ENCODE measurements at places on chromosomes 12 and 14. TPM values are rescaled to one million over a fixed set of nuclear protein-coding genes. Genes with fewer than 3 reads are reported as not detected.

KIF26A gene
- 0.15 TPM for total RNA-seq

OTOGL gene
- not detected for total RNA-seq

KRT80 gene
- not detected for total RNA-seq

- H3K27ac ChIP-seq = no peak overlapping the region
- H3K36me3 ChIP-seq = no peaks in the 10 kb centered on the region
- no peak for DNase-seq
- H3K4me3 ChIP-seq = no peak overlapping the region
- H3K4me1 ChIP-seq = no peaks in the 10 kb centered on the region
- H3K27me3 ChIP-seq = no peaks in the 10 kb centered on the region
Observed at GRCh38 chr12:30939234-30939633, 12.7 kb downstream of the TSPAN11 start.

DNA sequence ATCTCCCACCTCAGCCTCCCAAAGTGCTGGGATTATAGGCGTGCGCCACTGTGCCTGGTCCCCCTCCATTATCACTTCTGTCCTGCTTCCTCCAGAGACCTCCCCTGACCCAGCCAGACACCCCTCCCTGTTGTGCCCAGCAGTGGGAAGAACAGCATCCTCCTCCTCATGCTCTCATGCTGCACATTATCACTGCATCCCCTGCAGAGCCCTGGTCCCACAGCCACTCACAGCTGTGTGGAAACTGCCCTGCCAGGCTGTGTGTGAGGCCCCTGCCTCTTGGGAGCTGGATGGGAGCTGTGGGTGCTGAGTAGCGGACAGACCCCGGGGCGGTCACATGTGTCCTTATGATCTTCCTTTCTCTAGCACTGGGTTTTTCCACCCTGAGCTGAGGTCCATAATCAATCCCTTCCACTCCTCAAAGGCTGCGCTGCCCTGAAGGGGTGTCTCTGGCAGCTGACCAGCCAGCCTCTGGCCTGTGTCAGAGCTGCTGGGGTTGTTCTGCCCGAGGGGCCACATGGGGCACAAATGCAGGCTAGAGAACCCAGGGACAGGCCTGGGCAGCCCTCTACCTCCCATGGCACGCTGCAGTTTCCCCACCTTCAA lies 9.2 kb downstream of the HIP1R start:
- DNase-seq = no peak
- no peaks in the 10 kb centered on the region for H3K4me1 ChIP-seq
- no peak overlapping the region for H3K27ac ChIP-seq

GRCh38 chr12:130878193-130879185 lies 6.6 kb downstream of the RAN start:
- H3K36me3 ChIP-seq = peaks cover 23% of the 10 kb centered on the region
- H3K4me1 ChIP-seq = peaks cover 18% of the 10 kb centered on the region
- no peaks in the 10 kb centered on the region for H3K27me3 ChIP-seq

DNA sequence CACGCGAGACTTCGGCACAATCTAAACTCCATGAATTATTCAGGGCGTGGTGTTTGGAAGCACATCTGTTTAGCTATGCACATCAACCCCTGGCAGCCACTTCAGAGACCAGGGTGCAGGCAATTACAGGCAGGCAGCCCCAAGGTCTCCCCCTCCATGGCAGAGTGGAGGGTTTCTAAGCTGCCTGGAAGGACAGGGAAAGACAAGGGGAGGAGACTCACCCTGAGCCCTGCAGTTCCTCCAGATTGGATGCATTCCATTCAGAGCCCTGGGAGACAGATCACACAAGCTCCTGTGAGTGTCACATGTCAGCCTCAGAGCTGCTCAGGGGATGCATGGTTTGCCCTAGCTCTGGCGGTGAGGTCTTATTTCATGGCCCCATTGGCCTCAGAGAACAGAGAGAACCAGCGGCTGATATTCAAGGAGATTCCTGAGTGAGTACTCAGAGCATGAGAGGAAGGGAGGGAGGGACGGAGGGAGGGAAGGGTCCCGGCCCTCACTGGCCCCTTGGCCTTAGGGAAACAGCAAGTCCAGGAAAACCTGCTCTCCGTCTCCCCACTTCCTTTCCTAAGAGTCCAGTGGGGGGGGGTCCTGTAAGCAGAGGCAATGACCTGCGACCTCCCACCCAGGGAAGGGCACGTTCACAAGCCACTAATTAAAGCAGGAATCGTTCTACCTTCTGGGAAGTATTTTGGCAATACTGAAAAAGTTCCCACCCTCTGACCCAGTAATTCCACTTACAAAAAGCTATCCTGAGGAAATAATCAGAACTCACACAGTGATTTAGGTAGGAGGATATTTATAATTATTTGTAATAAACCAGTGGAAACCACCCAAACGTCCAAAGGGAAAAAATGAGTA lies 55.1 kb downstream of the SSH1 start:
- no peaks in the 10 kb centered on the region for H3K27me3 ChIP-seq
- peaks cover 5% of the 10 kb centered on the region for H3K4me1 ChIP-seq
- DNase-seq = no peak
- peaks cover 31% of the 10 kb centered on the region for H3K36me3 ChIP-seq
- H3K27ac ChIP-seq = no peak overlapping the region
